Activated T-cell treated with anti-CD3 and anti-CD28 coated beads, Interleukin-2, amount 50 U/mL, for 72 hours (primary cell): ENCODE measurements at places on chromosomes 7 and 10. TPM values are rescaled to one million over a fixed set of nuclear protein-coding genes. Genes with fewer than 3 reads are reported as not detected.

- no peak for DNase-seq
These were observed 350.0 kb upstream of the AKR1E2 start for GRCh38 chr10:4475827-4476490.

DNA sequence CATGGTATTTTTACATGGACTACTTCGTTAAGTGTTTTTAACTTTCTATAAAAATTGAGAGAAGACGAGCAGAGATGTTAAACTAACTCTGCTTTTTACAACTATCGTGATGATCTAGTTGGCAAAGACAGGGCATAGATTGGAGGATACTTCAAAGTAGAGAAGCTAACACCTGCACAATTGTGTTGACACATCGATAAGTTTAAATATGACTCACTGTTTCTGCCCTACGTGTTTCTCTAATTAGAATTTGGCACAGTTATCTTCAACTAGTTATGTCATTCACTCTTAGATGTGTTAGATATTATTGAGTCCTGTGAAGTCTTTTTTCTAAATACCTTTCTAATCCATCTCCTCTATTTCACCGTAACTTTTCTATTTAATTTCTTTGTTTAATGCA is 68.5 kb upstream of the FERD3L start:
- DNase-seq, result no peak

DNA sequence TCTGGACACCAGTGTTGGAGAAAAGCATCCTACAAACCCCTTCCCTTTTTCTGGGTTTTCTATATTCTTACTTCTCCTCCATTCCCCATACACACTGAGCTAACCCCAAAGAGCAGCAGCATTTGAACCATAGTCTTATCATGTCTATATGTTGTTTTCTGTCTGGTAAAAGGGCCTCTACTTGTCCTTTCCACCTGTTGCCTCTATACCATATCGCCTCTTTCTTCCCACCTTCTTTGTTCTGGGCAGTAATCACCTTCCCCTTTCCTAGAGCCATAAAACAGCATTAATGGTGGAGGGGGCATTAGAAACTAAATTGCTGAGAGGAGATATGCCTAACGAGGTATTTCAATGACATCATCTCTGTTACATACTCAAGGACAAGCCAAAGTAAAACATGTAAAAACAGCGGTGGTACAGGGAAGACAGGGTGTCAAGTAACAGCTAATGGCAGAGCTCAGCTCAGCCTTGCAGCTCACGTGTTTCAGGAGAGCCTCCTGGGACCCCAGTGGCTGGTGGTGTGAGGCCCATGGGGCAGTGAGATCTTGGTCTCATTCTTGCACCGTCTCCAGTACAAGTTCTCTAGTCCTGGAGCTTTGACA is 20.6 kb downstream of the NPY start:
- DNase-seq, result no peak

DNA sequence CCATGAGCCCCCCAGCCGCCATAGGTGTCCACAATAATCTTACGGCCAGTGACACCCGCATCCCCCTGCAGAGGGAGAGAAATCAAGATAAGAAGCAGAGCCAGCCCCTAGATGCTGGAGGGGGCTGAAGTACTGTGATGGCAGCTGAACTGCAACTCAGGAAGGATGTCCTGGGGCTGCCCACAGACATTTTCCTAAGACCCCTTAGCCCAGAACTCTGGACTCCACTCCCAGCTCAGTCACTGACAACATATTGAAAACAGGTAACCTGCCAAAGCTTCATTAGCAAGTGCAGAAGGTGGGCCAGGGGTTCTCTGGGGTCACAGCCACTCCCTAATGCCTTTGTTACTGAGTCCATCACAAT is 14.3 kb downstream of the MAT1A start:
- no peak for DNase-seq

GRCh38 chr7:38862666-38863065 is 46.3 kb downstream of the VPS41 start:
- DNase-seq, result no peak

- peak; percentile 7 for DNase-seq
These were observed 54.4 kb downstream of the MCMBP start for GRCh38 chr10:119817991-119818888.

GRCh38 chr10:47262606-47263533 is 37.1 kb upstream of the GDF10 start:
- no peak for DNase-seq

DNA sequence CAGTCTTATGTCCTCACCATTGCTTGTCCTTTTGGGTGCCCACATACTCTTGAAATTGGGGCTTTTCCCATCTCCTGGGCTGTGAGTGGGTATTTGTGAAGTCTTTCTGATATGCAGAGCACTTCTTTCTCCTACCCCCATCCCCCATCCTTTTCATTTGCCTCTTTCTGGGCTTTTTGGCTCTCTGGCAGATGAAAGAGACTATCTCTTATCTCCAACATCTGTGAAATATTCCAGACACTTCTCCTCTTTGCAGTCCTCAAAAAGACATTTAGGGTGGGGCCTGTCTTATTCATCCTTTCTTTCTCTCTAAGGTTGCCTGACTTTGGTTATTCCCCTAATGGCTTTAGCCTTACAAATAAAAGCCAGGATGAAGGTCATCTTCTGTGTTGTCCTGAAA is 462.2 kb upstream of the MKI67 start:
- DNase-seq, result no peak

- DNase-seq, result no peak
These were observed 16.9 kb downstream of the RPA3 start for GRCh38 chr7:7701527-7701926.

DNA sequence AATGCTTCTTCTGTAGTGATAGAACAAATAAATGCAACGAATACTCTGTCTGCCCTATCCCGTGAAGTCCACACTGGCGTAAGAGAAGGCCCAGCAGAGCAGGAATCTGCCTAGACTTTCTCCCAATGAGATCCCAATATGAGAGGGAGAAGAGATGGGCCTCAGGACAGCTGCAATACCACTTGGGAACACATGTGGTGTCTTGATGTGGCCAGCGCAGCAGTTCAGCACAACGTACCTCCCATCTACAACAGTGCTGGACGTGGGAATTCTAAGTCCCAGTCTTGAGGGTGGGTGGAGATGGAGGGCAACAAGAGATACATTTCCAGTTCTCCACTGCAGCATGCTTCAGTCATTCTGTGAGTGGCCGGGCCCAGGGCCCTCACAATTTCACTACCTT is 45.8 kb downstream of the FIGNL1 start:
- no peak for DNase-seq

PLEKHS1 gene
- not detected for total RNA-seq

SLC29A4 gene
- 1.3 TPM for total RNA-seq

FANK1 gene
- total RNA-seq, result 1.1 TPM

PON3 gene
- total RNA-seq, result not detected

ALKBH4 gene
- 9.1 TPM for total RNA-seq

FRAT1 gene
- 3.2 TPM for total RNA-seq

DOCK4 gene
- 0.53 TPM for total RNA-seq
